ENCODE measurements at places on chromosomes 3 and 15.

GRCh38 chr15:51302480-51302879 lies 35.9 kb downstream of the CYP19A1 start:
- no peak for DNase-seq

DNA sequence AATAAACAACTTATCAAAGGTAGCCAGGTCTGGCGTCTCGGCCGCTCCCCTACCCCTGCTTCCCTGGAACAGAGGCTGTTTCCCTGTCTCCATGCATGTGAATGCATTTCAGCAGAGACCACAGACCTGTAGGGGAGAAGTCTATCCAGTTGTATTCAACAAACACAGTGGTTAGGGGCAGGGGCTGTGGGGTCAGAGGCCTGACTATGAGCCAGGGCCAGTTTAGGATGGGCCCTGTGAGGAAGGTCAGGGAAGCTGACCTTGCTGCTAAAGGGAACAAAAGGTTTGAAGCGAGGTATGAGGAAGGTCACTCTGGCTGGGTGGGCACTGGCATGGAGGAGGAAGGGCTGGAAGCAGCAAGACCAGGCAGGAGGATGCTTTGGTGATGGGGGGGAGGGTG lies 184.6 kb downstream of the XXYLT1 start:
- DNase-seq = no peak

DNA sequence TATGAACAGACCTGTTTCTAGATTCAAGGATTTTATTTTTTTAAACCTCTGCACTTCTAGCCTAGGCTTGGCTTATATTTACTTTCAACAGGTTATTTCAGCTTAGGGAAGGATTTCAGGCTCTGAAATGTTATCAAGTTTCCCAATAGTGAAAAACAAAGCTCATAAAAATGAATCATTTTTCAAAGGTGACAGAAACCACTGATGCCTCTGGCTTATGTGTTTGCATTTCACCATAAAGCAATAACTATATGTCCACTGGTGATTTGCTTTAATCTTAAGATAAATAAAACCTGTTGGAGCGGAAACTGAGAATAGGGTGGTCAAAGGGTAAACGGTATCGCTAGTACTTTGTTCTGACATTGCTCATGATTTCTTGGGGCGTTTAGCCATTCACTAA lies 141.2 kb upstream of the LRIG1 start:
- peak; percentile 10 for DNase-seq

- no peak for DNase-seq
Measured at GRCh38 chr3:60125686-60126085, 1075.9 kb upstream of the CFAP20DC start.

- no peak for DNase-seq
Measured at GRCh38 chr3:129503471-129504291, 24.8 kb upstream of the RHO start.

GRCh38 chr15:95922431-95922830 lies 408.1 kb upstream of the NR2F2 start:
- DNase-seq = no peak

- DNase-seq = peak; percentile 8
Measured at GRCh38 chr15:95799286-95800200, 531.0 kb upstream of the NR2F2 start.

DNA sequence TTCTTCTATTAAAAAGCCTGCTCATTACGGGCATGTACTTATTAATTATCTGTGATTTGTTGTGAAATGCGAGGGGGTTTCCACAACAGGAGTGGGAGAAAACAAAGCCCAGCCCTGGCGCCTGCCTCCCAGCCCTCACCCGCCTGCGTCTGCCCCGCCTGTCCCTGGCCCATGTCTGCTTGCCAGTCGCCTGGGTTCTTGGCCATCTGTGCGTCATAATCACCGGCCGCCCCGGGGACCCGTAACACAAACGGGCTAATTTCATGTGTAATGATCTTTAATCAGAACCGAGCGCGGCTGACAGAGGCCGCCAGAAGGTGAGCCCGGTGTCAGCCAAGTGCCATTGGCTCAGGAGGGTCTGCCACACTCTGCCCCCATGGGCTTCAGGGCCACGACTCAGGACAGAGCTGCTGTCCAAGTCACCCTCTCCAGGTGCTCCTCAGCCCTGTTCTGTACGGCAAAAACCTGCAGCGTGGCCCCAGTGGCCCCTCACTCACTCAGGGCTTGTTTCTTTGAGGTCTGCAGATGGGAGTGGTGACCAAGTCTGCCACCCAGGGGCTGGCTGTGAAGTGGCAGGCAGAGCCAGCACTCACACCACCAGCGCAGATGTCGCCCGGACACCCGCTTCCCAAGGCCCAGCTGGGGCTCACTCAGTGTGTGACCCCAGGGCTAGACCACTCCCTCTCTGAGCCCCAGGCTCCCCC lies 28.8 kb upstream of the TMEM115 start:
- peak; percentile 13 for DNase-seq

DNA sequence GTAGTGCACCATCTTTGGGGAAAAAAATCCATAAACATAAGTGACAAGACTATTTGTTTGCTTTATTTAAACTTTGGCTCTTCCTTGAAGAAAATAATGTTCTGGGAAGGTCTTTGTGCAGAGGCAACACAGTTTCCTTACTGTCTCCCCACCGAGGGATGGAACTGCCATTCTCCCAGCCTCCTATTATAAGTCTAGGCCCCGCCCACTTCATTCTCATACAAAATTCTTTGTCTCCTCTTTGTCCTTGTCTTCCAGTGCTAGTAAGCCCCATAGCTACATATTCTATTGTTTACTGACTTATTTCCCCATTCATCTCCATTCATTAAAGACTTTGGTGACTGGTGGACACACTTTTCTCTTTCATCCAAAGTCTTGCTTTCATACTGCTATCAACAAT lies 316.5 kb upstream of the ROBO2 start:
- no peak for DNase-seq

DNA sequence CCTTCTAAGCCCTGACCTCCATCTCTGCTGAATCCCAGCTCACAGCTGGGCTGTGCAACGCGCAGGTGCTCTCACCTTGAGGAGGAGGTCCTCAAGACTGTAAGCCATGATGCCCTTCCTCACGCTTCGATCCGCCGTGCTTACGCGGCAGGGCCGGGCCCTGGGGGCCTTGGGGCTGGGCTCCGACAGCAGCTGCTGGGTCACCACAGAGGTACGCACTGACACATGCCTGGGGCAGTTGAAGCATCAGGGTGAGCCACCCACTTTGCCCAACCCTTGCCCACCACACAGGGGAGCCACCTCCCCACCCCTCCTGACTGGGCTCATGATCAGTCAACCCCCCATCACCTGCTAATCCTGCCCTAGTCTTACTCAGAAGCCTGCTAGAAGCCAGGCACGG lies 3.1 kb downstream of the CIDEC start:
- DNase-seq = no peak

GRCh38 chr3:10950476-10951294 lies 41.9 kb upstream of the SLC6A1 start:
- peak; percentile 1 for DNase-seq

DNA sequence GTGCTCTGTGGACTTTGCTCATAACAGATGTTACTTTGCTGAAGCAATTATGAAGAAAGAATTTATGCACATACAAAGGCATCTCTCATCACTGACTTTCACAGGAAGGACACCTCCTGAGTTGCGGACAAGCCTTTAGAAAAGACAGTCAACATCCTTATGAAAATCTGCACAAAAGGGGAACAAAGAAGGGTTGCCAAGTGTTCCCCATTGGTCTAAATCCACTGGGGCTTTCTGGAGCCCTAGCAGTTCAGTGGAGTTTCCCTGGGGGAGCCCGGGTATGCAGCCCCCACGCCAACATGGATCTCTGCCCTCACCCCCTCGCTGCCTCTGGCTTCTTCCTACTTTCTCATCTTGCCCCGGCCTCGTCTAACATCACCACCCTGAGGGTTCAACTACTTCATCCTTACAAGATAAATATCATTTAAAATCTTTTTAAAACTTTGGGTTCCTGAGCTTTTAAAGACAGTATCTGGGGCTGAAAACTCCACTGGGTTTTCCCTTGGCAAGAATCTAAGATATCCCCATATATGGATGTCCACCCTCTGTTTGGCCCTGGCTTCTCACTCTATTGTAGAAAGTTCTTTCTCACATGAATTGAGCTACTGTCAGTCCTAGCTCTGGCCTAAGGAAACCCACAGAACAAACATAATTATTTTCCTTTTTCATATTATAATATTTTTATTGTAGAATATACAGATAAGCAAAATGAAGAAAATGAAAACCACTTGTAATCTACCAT lies 207.9 kb upstream of the RGMA start:
- no peak for DNase-seq

DNA sequence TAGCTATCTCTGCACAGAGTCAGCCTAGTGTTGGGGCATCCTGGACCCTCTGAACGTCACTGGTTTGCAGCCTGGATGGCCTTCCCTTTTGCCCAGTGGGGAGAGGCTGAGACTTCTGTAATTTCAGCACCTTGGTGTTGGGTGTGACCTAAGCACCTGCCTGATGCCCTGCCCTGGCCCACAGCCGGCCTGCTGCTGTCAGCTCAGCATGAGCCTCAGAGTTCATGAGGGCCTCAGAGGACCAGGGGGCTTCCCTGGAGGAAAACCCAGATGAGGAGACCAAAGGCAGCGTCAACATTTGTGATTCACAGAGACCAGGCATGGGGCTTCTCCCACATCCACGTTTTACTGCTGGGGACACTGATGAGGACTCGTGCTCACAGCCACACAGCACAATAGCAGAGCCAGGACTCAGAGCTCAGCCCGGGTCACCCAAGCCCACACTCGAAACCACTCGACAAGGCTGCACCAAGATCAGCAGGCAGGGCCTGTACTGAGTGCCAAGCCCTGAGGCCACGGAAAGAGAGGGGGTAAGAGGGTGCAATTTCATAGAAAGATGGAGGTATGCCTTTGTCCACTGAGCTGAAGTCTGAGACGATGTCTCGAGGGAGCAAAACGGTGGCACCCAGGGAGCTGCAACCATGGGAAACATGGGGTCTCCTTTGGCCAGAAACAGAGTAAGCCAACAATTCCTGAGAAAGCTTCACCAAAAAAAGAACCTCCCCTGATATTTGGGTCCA lies 9.9 kb upstream of the GP9 start:
- DNase-seq = no peak

DNA sequence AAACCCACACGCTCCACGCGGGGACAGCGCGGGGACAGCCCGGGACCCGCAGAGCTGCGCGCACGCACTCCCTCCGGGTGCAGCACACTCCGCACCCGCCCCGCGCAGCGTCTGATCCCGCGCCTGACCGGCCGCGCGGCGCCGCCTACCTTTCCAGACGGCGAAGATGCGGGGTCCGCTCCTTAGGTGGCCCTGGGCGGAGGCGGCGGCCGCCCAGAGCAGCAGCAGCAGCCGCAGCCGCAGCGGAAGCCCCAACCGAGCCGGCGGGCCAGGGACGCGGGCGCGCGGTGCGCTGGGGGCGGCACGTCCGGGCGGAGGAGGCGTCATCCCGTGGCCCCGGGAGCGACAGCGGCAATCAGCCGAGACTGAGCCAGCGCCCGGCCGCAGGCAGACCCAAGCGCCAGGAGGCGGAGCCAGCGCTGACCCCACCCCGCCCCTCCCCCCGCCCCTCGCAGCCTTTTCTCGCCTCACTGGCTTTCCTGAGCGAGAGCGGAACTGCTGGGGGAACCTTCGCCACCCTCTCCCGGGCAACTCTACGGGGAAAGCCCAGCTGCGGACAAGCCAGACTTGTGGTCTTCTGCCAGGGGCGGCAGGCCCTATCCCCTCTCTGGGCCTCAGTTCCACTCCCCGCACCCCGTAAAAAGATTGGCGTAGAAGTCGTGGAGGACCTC lies at the start of gene SEMA7A:
SEMA7A (minus strand) TSS at position 367 of the 671 bp plus-strand sequence; CDS start at position 327, 40 bp downstream.
- DNase-seq = peak; percentile 56

GRCh38 chr15:80026310-80026709 lies 33.2 kb upstream of the ZFAND6 start:
- no peak for DNase-seq

GRCh38 chr3:732326-732928 lies 360.4 kb upstream of the CNTN6 start:
- DNase-seq = no peak

Measured in NCI-H510A treated with DMSO at 0.1 percent for 48 hours (cell line).